Heart right ventricle (tissue), 16 donors: ENCODE measurements at places on chromosomes 7 and 10. TPM values are rescaled to one million over a fixed set of nuclear protein-coding genes. Genes with fewer than 3 reads are reported as not detected.

The PPP1R9A gene
- total RNA-seq: 19.1 TPM

The NEUROD6 gene
- total RNA-seq: not detected

The AGFG2 gene
- total RNA-seq: 20.7 TPM

GRCh38 chr10:102422545-102423129, 2.0 kb downstream of the FBXL15 start:
- peak overlapping the region; percentile 85 for H3K27ac ChIP-seq
- peak; percentile 77 for DNase-seq
- peaks cover 14% of the 10 kb centered on the region for H3K27me3 ChIP-seq
- H3K36me3 ChIP-seq: peaks cover 25% of the 10 kb centered on the region
- peak overlapping the region; percentile 93 for H3K4me3 ChIP-seq

The ASAH2B gene
- total RNA-seq: 2.8 TPM

- DNase-seq: no peak
- no peak overlapping the region for H3K4me3 ChIP-seq
- no peak overlapping the region for H3K27ac ChIP-seq
- H3K4me1 ChIP-seq: peaks cover 10% of the 10 kb centered on the region
- peaks cover 9% of the 10 kb centered on the region for H3K36me3 ChIP-seq
Observed at GRCh38 chr10:802506-802905, 113.0 kb upstream of the DIP2C start.

The ARF5 gene
- 90.1 TPM for total RNA-seq

The CLCN1 gene
- total RNA-seq: not detected

The EVX1 gene
- total RNA-seq: not detected

The CYP2C19 gene
- not detected for total RNA-seq

The LAMTOR4 gene
- total RNA-seq: 102 TPM

GRCh38 chr7:25060487-25061055, 64.5 kb downstream of the CYCS start:
- no peak for DNase-seq
- no peaks in the 10 kb centered on the region for H3K27me3 ChIP-seq
- no peaks in the 10 kb centered on the region for H3K4me1 ChIP-seq
- no peaks in the 10 kb centered on the region for H3K36me3 ChIP-seq
- no peak overlapping the region for H3K4me3 ChIP-seq

The KLLN gene
- 0.25 TPM for total RNA-seq

- H3K36me3 ChIP-seq: no peaks in the 10 kb centered on the region
- no peak overlapping the region for H3K4me3 ChIP-seq
Observed at GRCh38 chr7:135151533-135151932, 3.7 kb downstream of the TMEM140 start.

DNA sequence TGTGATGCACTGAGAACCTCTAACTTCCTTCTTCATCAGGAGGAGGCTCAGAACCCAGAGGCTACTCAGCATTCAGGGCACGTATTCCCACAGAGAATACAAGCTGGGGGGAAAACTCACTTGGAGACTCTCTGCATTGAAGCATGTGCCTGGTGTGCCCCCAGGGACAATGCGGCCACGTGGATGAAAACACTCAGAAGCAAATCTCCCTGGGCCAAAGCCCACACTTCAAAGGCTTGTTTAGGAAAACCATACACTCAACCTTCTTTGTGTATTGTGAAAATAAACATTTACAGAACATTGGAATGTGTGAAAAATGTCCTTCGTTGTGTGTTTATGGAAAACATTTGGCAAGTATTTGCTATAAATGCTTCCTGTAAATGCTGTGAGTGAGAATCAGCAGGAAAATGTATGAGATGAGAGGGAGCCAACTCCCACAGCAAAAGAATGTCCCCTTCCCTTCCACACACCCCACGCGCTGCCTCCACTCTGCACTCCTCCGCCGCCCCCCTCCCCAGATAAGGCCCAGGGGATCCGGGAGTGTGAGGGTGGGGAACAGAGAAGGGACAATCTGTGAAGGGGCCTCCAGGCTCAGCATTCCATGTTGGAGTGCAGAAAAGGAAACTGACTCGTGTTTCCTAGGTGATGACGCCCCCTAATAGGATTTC, 339.5 kb downstream of the ELMO1 start:
- no peaks in the 10 kb centered on the region for H3K27me3 ChIP-seq
- no peak for DNase-seq
- no peaks in the 10 kb centered on the region for H3K36me3 ChIP-seq
- H3K4me3 ChIP-seq: no peak overlapping the region
- H3K27ac ChIP-seq: no peak overlapping the region

DNA sequence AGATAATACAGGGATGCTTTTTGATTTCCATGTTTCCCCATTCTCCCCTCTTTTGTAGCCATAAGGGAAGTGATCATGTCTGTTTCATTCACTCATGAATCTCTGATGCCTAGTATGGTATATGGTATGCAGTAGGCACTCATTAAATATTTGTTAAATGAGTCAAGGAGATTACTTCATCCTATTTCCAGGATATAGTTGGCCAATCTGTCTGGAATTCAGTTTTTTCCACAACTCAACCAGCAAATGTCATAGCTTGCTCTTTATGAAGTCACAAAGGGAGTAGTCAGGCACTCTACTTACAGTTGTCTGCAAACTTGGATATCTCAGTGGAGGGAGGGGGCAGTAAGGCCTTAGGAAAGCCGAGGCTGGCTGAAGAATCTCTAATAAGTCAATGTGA, 853.6 kb downstream of the LRMDA start:
- no peak for DNase-seq
- H3K27me3 ChIP-seq: no peaks in the 10 kb centered on the region
- H3K4me3 ChIP-seq: no peak overlapping the region
- H3K27ac ChIP-seq: no peak overlapping the region
- H3K4me1 ChIP-seq: no peaks in the 10 kb centered on the region

- H3K36me3 ChIP-seq: peaks cover 4% of the 10 kb centered on the region
- H3K4me1 ChIP-seq: no peaks in the 10 kb centered on the region
- H3K4me3 ChIP-seq: no peak overlapping the region
- no peak for DNase-seq
- H3K27me3 ChIP-seq: no peaks in the 10 kb centered on the region
Observed at GRCh38 chr7:22921386-22922086, 92.4 kb downstream of the HYCC1 start.

The CYP3A4 gene
- total RNA-seq: not detected

DNA sequence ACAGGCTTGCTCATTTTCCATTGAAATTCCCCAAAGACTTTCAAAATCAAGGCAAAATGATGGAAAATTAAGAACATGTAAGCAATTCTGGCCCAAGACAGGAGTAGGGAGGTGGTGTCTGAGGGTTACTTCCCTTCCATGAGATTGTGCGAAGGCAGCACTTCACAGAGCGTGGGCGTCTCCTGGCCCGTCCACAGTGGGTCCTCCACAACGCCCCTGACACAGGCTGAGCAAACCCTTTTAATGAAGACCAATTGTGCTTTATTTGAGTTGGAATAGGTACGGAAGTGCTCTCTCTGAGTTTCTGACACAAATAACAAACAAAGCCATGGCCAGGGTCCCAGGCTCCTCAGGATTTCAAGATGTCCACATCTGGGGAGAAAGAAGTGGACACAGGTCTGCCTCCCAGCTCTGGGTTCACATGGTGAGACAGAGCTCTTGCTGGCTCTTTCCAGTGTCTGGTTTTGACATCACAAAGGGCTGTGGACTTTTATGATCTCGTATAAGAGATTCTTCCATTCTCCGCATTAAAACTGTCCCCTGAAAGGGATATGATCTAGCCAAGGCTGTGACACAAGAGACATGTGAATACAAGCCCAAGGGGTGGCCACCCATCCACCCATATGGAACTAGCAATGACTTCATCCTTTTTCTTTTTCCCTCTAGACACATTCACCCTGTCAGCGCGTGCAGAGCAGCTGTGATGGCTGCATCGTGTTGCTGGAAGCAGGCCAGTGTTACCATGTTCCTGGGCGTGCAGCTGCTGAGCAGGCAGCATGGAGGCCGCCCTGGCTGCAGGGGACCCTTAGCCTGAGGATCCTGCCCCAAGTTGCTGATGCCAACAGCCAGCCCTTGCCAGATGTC, 145.6 kb downstream of the ADAM12 start:
- H3K27me3 ChIP-seq: no peaks in the 10 kb centered on the region
- DNase-seq: peak; percentile 55
- H3K36me3 ChIP-seq: no peaks in the 10 kb centered on the region
- no peak overlapping the region for H3K4me3 ChIP-seq
- peaks cover 5% of the 10 kb centered on the region for H3K4me1 ChIP-seq
- H3K27ac ChIP-seq: peak overlapping the region; percentile 70
